ENCODE measurements at places on chromosomes 3 and 15.

GRCh38 chr3:165185707-165186327, 10.4 kb downstream of the SLITRK3 start:
- no peak for DNase-seq

GRCh38 chr3:152200476-152201420, 68.0 kb upstream of the MBNL1 start:
- no peak for DNase-seq

DNA sequence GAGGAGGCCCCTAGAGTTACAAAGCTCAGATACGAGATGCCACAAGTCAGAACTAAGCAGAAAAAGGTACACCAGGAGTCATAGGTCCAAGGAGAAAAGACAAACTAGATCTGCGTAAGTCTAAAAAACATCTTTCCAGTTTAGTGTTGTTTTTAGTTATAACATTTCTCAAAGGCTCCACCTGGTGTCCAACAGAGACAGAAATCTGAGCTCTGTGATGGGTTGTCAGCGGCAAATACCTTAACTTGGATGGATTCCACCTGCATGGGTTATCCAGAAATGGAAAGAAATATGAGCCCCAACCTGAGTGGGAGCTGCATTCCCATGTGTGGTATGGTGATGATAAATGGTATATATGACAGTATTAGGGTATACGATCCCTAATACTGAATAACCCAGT, 238.6 kb upstream of the CHRM5 start:
- DNase-seq = no peak

- DNase-seq = no peak
Measured at GRCh38 chr15:25993506-25993905, 130.4 kb upstream of the ATP10A start.

DNA sequence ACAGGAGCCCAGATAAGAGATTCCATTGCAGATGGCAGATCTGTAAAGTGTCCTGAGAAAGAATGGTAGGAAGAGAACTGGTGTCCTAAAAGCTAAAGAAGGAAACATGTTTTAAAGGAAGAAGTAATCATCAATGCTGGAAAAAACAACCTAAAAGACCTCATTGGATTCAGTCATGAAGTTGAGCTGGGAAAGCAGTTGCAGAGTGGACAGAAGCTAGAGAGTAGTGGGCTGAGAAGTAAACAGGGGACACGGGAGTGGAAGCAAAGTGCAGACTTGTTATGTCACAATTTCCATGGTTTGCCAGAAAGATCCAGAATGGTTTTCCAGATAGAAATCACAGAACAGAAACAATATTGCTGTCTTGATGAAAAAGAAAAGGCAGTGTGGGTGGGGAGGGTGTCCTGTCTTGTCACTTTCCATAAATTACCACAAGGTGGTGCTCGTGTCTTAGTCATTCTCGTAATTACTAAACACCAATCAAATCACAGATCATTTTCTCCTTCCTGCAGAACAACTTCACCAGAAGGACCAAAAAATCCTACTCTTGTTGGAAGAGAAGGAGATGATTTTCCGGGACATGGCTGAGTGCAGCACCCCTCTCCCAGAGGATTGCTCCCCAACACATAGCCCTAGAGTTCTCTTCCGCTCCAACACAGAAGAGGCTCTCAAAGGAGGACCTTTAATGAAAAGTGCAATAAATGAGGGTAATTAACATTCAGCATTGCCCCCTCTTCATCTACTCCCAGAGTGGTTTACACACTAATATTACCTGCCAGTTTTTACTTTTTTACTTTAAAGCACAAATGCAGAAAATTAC, 64.5 kb downstream of the KLHL25 start:
- peak; percentile 35 for DNase-seq

GRCh38 chr3:137854533-137855261, 90.6 kb downstream of the SOX14 start:
- DNase-seq = no peak

DNA sequence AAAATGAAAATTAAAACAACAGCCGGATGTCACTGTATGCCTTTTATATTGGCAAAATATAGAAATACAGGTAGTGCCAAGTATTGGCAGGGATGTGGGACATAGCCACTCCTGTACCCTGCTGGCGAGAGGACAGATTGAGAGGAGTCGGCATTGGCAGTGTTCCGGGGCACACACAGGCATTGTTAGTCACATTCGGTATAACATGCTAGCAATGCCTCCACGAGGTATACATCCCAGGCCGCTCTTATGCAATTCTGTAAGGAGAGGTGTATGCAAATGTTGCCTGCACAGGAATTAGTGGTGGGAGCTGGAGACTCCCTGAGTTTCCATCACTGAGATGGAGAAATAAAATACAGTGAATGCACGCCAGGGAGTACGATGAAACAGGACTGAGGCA, 99.4 kb upstream of the DLG1 start:
- no peak for DNase-seq

GRCh38 chr3:63687278-63688225, 35.1 kb downstream of the SNTN start:
- DNase-seq = no peak

DNA sequence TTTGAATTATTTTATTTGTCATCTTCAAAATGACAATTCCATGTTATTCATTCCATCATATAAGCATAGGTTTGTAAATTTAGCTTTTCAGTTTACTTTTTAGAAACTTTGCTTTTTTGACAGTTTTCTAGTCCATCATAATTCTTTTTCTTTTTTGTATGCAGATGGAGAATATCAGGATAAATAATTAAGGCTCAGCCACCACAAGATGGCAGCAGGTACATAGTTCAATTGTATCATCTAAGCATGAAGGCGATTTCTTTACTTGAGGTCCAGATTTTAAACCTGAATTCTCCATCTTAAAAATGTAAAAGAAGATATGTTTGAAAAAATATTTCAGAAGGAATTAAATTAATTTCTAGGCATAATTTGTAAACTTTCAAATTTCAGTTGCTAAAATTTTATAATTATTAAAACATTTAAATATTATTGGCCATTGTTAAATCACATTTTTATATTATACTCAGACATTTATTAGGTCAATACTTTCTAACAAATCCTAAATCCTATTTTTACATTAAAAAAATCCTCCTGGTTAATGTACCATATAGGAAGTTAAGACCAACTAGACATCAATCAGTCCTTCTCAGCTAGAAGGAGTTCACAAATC, 15.1 kb downstream of the PLSCR5 start:
- DNase-seq = no peak

- peak; percentile 78 for DNase-seq
Measured at GRCh38 chr15:40906091-40906990, 12.1 kb downstream of the VPS18 start.

DNA sequence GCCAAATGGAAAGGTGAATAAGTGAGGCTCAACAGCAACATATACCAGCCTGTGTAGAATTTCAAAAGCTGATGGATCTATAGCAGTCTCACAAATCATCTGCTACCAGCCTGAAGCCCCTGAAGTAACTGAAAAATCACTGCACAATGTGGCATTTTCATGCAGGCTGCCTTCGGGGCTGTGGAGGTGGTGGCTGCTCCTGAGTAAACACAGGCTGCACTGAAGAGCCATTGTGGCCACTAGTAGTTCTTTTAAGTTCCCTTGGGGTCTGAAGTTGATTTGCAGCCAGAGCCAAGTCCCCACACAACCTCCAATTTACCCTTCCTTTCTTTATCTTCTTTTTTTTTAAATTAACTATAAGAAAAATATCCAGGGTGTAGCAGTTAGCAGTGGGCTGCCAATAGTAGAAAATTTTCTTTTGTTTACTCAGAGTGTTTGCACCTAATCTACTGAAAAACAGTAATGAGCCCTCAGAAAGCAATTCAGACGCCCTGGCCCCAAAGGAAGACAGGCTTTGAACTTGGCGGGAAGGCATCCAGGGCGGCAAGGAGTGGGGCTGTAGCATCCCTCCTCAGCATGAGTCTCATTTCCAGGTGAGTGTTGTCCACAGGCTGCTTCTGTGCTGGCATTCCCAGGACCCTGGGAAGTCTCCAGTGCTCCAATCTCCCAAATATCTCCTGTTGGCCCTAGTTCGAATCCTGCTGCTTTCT, 13.3 kb upstream of the SUSD5 start:
- DNase-seq = no peak

DNA sequence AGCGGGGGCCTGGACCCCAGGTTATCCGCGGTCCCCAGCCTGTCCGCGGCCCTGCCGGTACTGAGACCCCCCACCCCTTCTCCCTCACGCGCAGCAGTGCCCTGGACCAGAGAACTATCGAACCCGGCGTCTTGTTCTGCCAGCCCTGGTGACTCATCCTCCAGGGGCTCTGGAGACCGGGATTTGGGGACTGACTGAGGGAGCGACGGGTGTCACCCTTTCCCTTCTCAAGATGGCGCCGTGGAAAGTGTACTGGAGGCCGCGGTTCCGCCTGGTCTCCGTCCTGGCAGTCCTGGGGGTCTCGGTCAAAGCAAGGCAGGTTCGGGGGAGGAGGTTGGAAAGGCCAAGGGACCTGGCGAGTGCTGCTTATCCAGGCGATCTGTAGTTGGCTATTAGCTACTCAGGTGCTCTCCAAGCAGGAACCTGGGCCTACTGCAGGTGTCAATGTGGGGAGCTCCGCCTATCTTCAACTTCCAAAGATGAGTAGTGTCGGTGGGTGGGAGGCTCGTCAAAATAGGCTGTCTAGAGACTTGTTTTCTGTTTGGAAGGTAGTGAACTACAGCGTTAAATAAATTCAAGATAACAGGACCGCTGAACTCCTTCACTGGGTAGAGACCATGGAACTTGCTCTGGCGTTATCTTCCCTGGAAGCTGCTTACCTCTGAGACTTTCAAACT, 790 bp downstream of the RAB5A start:
- peak; percentile 60 for DNase-seq

GRCh38 chr15:65731926-65732325, 60.2 kb downstream of the DENND4A start:
- no peak for DNase-seq

GRCh38 chr3:118793176-118793575, 241.5 kb downstream of the IGSF11 start:
- DNase-seq = no peak

DNA sequence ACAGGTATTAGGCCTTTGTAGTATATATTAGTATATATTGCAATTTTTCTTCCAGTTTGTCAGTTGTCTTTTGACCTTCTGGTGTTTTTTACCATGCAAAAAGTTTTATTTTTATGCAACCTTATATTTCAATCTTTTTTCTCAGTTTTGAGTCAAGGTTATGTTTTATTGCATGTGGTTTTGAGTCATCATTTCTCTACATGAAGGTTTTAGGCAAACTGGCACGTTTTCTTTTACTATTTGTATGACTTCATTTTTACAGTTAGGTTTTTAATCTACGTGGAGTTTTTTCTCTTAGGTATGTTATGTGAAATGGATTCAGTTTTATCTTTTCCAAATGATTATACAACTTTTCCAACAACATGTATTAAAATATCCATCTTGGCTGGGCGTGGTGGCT, 36.8 kb upstream of the TCAIM start:
- DNase-seq = no peak

DNA sequence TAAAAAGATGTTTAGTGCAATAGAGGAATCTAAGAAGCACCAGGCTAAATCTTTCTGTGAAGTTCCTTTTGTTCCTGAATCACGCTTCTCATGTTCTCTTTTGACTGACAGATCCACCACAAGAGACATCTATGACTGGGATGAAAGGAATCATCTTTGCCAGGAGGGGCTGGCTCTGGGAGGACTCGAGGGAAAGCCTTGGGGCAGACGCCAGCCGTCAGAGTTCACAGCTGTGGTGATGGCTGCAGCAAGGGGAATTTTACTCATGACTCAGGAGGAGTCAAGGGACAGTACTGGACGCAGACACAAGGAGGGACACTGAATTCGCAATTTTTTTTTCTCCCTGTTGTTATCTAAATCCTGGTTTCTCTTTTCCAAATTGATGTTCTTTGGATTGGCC, 38.7 kb downstream of the C3orf38 start:
- no peak for DNase-seq

DNA sequence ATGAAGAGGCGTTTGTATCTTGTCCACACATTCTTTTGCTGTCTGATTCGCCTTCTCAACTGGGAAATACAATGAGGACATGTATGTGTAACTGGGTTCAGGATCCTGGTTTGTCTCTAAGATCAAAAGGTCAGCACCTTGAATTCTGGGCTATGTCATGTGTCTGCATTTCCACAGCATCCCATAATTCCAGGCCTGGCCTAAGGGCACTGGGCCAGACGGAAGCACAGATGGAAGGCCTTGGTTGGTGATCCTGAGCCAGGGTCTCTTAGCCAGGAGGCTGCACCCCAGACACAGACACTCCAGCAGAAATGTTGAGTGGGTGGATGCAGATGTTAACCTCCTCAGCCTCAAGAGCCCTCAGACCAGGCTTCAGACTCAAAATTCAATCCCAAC, 23.7 kb upstream of the HERC1 start:
- no peak for DNase-seq

GRCh38 chr15:81768773-81769172, 277.0 kb downstream of the MEX3B start:
- no peak for DNase-seq

- no peak for DNase-seq
Measured at GRCh38 chr3:34780973-34781372, 858.4 kb upstream of the ARPP21 start.

DNA sequence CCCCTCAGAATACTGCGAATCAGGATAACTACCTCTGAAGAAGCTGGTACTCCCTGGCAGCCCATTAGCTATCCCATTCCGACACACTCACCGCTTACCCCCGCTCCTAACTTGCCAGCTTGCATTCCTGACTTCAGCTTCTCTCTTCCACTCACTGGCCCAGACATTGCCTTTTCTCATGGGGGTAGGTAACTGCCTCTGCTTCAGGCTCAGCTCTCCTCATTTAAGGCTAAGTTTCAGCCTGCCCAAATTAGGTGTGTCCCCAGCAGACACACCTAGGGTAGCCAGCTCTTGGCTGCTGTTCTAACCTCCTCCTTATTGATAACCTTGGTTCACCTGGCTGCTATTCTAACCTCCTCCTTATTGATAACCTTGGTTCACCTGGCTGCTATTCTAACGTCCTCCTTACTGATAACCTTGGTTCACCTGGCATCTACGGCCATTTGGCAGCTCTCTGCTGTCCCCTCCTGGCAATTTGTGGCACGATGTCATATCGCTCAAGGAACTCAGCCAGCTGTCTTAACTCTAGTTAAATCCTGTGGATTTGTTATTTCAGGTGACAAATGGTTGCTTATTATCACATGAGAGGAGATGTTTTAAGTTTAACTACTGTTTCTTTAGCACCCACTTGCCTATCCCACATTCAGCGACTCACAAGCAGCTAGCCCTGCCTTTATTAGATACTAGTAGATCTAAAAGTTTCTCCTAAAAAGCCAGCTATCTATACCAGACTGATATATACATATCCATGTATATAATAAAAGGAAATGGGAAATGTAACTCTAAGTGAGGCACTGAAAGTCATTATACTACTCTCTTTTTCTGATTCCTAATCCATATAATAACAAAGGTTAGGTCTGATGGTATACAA, 106.5 kb upstream of the ACP3 start:
- no peak for DNase-seq

GRCh38 chr15:101137312-101137940, 114.4 kb downstream of the CHSY1 start:
- no peak for DNase-seq

- no peak for DNase-seq
Measured at GRCh38 chr15:58864602-58865424, 68.7 kb downstream of the SLTM start.

GRCh38 chr3:55409806-55410205, 77.3 kb downstream of the WNT5A start:
- no peak for DNase-seq

Measured in activated naive CD4-positive, alpha-beta T cell treated with Interleukin-2 at 50 U/mL for 16 hours (primary cell).